ENCODE measurements at places on chromosomes 2 and 18. TPM values are rescaled to one million over a fixed set of nuclear protein-coding genes. Genes with fewer than 3 reads are reported as not detected.
A peak's percentile ranks its signal among the peaks of the same experiment; 100 is the strongest.

Gene RNMT
- 42.8 TPM for total RNA-seq

Gene LYPD1
- total RNA-seq = 1.1 TPM

Gene LINC00305
- not detected for total RNA-seq

Gene NFATC1
- total RNA-seq = 5.3 TPM

Gene PLCD4
- 1.9 TPM for total RNA-seq

Gene KLF7
- 323 TPM for total RNA-seq

Gene ADCYAP1
- 16.9 TPM for total RNA-seq

GRCh38 chr2:98909317-98910211, 26.5 kb downstream of the CRACDL start:
- peaks cover 49% of the 10 kb centered on the region for H3K4me1 ChIP-seq
- peak overlapping the region; percentile 77 for H3K4me3 ChIP-seq
- H3K36me3 ChIP-seq = no peaks in the 10 kb centered on the region
- peak overlapping the region; percentile 90 for H3K27ac ChIP-seq

DNA sequence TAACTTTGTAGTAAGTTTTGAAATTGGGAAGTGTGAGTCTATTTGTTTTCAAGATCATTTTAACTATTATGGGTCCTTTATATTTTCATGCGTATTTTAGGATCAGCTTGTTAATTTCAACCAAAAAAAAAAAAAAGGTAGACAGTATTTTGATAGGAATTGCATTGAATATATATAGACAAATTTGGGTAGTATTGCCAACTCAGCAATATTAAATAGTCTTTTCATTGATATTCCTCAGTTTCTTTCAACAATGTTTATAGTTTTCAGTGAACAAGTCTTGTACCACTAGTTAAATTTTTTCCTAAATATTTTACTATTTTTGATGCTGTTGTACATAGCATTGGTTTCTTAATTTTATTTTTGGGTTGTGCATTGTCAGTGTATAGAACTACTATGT, 149.9 kb downstream of the TAF4B start:
- H3K27me3 ChIP-seq = no peaks in the 10 kb centered on the region
- H3K4me3 ChIP-seq = no peak overlapping the region
- H3K27ac ChIP-seq = no peak overlapping the region
- no peaks in the 10 kb centered on the region for H3K4me1 ChIP-seq
- no peaks in the 10 kb centered on the region for H3K36me3 ChIP-seq

DNA sequence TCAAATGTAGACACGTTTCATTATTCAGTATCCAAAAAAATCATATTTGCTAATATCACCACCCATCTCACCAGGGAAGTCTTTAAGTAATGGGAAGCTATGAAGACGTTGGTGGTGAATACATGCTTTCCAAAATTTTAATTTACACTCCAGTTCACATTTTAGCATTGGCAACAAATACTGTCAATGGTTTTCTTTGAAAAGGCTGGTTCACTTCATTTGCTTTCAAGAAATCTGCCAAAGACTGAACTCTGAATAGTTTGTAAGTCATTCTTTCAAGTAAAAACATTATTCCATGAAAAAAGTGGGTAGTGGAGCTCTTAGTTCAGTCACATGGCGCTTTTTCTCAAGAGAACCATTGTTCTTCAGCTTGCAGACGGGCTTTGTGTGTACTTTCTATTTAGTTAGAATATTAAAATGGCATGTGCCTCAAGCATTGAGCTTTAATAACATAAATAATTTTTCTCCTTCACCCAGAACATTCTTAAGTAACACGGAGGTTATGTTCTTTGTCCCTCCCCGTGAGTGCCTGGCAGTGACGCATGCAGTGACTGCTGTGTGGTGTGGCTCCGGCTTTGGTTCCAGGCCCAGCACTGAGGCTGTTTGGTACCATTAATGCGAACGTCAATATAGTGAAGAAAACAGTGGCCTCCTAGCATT, 300.0 kb upstream of the HDAC4 start:
- H3K4me1 ChIP-seq = no peaks in the 10 kb centered on the region
- H3K27ac ChIP-seq = no peak overlapping the region
- H3K36me3 ChIP-seq = peaks cover 5% of the 10 kb centered on the region
- peaks cover 3% of the 10 kb centered on the region for H3K27me3 ChIP-seq
- H3K4me3 ChIP-seq = no peak overlapping the region
- no peak for DNase-seq

- H3K4me1 ChIP-seq = no peaks in the 10 kb centered on the region
- H3K27ac ChIP-seq = no peak overlapping the region
- no peaks in the 10 kb centered on the region for H3K36me3 ChIP-seq
- H3K4me3 ChIP-seq = no peak overlapping the region
- peaks cover 7% of the 10 kb centered on the region for H3K27me3 ChIP-seq
Observed at GRCh38 chr2:3633089-3633981, 24.7 kb upstream of the ALLC start.

DNA sequence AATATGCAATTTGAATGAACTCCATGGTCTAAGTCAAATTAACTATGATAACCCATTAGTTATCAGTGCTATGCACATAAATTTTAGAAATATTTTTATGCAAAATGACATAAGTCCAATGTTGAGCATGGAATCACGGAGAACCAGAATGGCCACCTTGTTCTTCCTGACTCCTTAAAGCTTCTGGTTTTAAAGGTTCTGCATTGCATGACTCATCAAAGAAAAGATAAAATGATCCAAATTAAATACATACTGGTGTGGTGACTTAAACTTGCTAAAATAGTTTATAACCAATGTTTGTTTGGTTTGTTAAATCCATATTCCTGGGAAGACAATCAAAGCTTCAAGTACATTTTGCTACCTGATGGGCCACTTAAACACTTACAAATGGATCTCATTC, 1146.9 kb upstream of the NRXN1 start:
- DNase-seq = no peak
- no peaks in the 10 kb centered on the region for H3K36me3 ChIP-seq
- H3K27ac ChIP-seq = no peak overlapping the region
- no peaks in the 10 kb centered on the region for H3K27me3 ChIP-seq
- H3K4me1 ChIP-seq = no peaks in the 10 kb centered on the region

- H3K4me1 ChIP-seq = peaks cover 22% of the 10 kb centered on the region
- H3K36me3 ChIP-seq = no peaks in the 10 kb centered on the region
- DNase-seq = no peak
- H3K27me3 ChIP-seq = peaks cover 6% of the 10 kb centered on the region
Observed at GRCh38 chr2:3195641-3196476, 181.8 kb downstream of the EIPR1 start.

DNA sequence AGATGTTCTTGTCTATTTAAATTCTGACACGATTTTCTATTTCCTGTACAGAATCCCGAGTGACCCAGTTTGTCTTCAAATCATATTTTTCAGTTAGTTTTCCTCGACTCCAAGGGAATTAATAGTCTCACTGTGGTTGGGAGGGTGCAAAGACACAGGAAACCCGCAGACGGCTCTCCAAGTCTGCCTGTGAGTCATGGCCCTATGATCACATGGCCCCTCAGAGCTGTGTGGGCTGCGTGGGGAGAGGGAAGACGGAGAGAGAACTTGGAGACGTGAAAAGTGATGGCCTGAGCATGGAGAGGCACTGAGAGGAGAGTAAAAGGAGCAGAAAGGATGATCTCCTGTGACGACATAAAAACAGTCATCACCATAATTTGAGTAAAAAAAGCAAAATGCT, 989.9 kb downstream of the DCDC2C start:
- H3K4me1 ChIP-seq = no peaks in the 10 kb centered on the region
- H3K27me3 ChIP-seq = no peaks in the 10 kb centered on the region
- no peak overlapping the region for H3K4me3 ChIP-seq
- H3K36me3 ChIP-seq = no peaks in the 10 kb centered on the region

GRCh38 chr2:199659207-199659606, 191.8 kb downstream of the FTCDNL1 start:
- no peaks in the 10 kb centered on the region for H3K27me3 ChIP-seq
- H3K4me1 ChIP-seq = no peaks in the 10 kb centered on the region
- no peak overlapping the region for H3K27ac ChIP-seq
- peak overlapping the region; percentile 57 for H3K4me3 ChIP-seq
- DNase-seq = peak; percentile 73

DNA sequence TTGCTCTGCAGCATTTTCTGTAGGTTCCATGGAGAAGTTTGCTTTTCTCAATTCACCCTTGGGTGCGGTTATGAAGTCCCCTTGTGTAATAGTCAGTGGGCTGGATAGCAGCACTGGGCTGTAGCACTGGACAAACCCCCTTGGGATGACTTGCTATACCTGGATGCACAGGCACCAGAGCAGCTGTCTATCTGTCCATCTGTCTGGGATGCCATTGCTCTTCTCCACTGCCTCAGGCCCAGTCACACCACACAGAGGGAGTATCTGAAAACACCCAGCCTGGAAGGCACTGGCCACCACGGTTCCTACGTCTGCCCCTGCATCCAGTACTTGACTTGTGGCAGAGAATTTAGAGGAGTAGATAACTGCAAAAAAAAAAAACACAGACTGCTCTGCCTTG, 254.5 kb downstream of the TFCP2L1 start:
- H3K4me3 ChIP-seq = no peak overlapping the region
- DNase-seq = no peak
- peaks cover 4% of the 10 kb centered on the region for H3K4me1 ChIP-seq
- no peak overlapping the region for H3K27ac ChIP-seq
- H3K27me3 ChIP-seq = peaks cover 11% of the 10 kb centered on the region

Measured in glutamatergic neuron (in vitro differentiated cells).